Colonic mucosa (tissue), 4 donors: ENCODE measurements at places on chromosomes 4 and X.

DNA sequence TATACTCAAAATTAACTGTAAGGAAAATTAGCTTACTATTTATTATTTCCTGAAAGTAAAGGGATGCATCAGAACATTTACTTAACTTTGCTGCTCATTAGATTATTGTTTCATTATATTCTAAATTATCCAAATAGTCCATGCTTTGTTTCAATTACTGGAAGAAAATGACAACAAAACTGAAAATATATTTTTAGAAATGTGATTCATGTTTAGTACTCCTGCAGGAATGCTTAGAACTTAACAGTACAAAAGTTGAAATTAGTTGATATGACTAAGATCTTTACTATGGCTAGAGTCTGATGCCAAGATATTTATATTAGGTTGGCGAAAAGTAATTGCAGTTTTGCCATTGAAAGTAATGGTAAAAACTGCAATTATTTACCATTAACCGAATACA is 660.5 kb upstream of the PABPC4L start:
- DNase-seq = no peak

DNA sequence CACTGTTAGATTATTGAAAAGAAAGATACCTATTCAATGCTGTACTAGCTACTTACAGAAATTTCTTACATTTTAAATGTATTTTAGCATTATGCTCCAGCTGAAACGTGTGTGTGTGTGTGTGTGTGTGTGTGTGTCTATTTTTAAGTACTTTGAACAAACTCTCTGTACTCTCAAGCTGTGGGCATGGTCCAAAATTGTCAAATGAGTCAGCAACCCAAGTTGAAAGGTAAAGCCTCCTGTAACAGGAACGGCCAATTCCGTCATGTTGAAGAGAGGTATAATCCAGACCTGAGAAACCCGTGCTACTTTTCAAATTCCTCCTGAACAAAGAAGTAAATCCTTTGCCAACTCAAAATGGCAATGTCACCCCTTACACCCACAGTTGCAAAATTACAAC is 20.5 kb downstream of the MAOB start:
- no peak for DNase-seq

DNA sequence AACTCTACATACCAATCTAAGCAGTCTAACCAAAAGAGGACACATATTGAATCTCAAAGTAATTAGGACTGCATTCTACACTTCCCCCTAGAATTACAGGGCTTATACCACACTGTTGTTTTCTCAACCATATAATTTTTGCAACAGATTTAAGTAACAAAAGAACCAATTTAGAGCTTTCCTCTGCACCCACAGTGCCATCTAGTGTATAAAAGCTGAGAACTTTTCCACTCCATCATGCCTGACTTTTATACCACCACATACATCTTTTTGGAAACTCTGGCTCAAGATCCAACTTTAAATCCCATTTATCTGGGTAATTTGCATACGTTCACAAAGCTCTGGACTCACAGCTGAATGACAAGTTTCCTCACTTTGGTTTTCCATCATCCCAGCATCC is 99.5 kb downstream of the EFHC2 start:
- DNase-seq = no peak

DNA sequence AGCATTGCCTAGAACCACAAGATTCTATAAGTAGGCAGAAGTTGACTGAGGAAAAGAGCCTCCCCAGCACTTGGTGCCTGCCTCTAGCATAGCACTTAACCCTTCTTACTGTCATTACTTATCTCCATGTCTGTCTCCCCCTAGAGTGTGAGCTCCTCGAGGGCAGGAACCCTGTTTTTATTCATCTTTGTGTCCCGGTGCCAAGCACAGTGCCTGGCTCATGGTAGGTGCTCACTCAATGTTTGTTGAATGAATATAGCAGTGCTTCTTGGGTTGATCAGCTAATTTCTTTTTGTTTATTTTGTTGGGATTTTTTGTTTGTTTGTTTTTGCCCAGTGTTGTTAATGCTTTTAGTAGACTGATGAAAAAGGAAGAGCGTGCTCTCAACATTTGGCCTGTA is 30.3 kb downstream of the KLF3 start:
- DNase-seq = no peak

GRCh38 chr4:26570596-26570995 is 13.3 kb upstream of the TBC1D19 start:
- no peak for DNase-seq
